ENCODE measurements at places on chromosomes 3 and 15. TPM values are rescaled to one million over a fixed set of nuclear protein-coding genes. Genes with fewer than 3 reads are reported as not detected.

ACTRT3 gene
- total RNA-seq, result 3.1 TPM

LRRC31 gene
- total RNA-seq, result not detected

SI gene
- total RNA-seq, result not detected

SLC12A1 gene
- total RNA-seq, result 0.14 TPM

SLC28A1 gene
- total RNA-seq, result 0.20 TPM

CPNE9 gene
- not detected for total RNA-seq

ZNF662 gene
- 0.63 TPM for total RNA-seq

BMF gene
- 98.9 TPM for total RNA-seq

HRG gene
- total RNA-seq, result not detected

GRCh38 chr15:87907676-87908446, 348.7 kb downstream of the NTRK3 start:
- DNase-seq, result no peak
- no peaks in the 10 kb centered on the region for H3K4me1 ChIP-seq
- H3K4me3 ChIP-seq, result no peak overlapping the region
- H3K27me3 ChIP-seq, result peaks cover 39% of the 10 kb centered on the region
- H3K27ac ChIP-seq, result no peak overlapping the region

DNA sequence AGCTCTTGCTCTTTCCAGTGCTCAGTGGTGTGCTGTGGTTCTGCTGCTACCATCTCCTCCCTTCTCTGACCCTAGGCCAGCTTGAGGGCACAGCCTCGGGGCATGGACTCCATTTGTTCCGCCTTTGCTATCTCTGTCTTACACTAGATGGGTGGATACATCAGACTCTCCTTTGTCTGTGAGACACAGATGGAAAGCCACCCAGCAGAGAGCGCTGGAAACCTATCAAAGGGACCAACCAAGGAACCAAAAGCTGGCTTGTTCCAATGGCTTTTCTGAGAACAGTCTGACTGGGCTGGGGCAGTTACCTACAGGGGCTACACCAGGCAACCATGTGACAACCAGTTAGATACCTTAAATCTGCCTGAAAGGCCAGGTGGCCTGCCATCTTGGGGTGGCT, 63.8 kb downstream of the NPTN start:
- H3K27me3 ChIP-seq, result no peaks in the 10 kb centered on the region
- H3K4me3 ChIP-seq, result no peak overlapping the region
- H3K4me1 ChIP-seq, result no peaks in the 10 kb centered on the region
- DNase-seq, result no peak
- H3K36me3 ChIP-seq, result peaks cover 33% of the 10 kb centered on the region
- H3K27ac ChIP-seq, result no peak overlapping the region

- H3K27me3 ChIP-seq, result peaks cover 88% of the 10 kb centered on the region
- no peak overlapping the region for H3K27ac ChIP-seq
- H3K4me1 ChIP-seq, result peaks cover 8% of the 10 kb centered on the region
- H3K36me3 ChIP-seq, result no peaks in the 10 kb centered on the region
- no peak for DNase-seq
- H3K4me3 ChIP-seq, result no peak overlapping the region
These were observed 74.1 kb downstream of the NR2F2 start for GRCh38 chr15:96404560-96404959.

- H3K4me1 ChIP-seq, result peaks cover 3% of the 10 kb centered on the region
- no peak overlapping the region for H3K4me3 ChIP-seq
- no peak overlapping the region for H3K27ac ChIP-seq
- H3K27me3 ChIP-seq, result peaks cover 19% of the 10 kb centered on the region
- no peaks in the 10 kb centered on the region for H3K36me3 ChIP-seq
- no peak for DNase-seq
These were observed 460.3 kb upstream of the PROK2 start for GRCh38 chr3:72245183-72245811.

DNA sequence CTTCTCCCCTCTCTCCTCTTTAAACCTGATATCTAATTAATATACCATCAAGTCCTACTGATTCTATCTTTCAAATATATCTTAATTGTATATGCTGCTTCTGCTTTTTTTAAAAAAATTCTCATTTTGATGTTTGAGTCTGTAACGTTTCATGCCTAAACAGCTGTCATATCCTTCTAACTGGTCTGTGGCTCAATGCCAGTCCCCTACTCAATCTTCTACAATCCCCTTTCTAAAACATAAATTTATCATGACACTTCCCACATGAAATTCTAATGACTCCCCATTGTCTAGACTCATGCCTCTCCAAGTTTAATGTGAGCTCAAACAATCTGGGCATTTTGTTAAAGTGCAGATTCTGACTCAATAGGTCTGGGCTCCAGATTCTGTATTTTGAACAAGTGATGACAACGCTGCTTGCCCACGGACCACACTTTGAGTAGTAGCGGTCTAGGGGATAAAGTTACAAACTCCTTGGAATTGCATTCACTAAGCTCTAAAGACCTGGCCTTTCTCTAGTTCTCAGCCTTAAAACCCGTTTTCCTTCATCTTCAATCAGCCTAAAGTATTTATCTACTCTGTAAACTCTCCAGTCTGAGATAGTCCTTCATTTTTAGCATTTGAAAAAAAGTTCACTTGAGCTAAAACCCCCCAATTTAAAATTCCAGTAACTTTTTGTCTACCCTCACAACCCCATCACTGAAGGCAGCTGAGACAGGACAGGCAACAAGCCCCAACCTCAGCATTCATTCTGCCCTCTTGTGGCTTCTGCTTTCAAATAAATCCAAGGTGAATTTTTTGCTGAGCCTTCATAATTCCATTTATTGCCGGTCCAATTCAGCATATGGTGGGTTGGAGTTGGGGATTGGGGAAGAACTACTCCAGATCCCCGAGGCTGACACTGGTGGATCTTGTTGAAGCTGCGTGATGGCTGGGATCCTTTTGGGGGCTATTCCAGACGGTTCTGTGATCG, 88.1 kb upstream of the THRB start:
- peaks cover 37% of the 10 kb centered on the region for H3K27me3 ChIP-seq
- H3K4me1 ChIP-seq, result peaks cover 20% of the 10 kb centered on the region
- H3K36me3 ChIP-seq, result no peaks in the 10 kb centered on the region
- H3K27ac ChIP-seq, result no peak overlapping the region
- H3K4me3 ChIP-seq, result no peak overlapping the region
- no peak for DNase-seq

GRCh38 chr15:66071160-66071920, 182.2 kb downstream of the MEGF11 start:
- peaks cover 4% of the 10 kb centered on the region for H3K27me3 ChIP-seq
- DNase-seq, result no peak
- no peak overlapping the region for H3K4me3 ChIP-seq
- H3K36me3 ChIP-seq, result no peaks in the 10 kb centered on the region
- H3K27ac ChIP-seq, result no peak overlapping the region

DNA sequence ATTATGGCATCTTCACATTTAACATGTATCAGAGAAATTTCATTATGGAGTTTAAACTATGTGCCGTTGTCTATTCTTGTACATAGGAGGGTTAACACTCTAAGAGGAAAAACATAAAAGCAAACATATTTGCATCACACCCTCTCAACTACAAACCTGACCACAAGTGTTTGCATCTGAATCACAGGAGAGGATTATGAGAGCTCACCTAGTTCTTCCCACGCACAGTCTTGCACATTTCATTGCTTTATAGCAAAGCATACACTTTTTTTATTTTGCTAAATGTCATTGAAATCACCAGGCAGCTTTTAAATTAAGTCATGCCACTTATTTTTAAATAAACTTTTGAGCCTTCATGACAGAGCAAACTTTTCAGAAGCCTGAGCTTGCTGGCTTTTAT, 12.5 kb downstream of the TRAT1 start:
- H3K4me1 ChIP-seq, result no peaks in the 10 kb centered on the region
- H3K27ac ChIP-seq, result no peak overlapping the region
- no peaks in the 10 kb centered on the region for H3K36me3 ChIP-seq

- H3K36me3 ChIP-seq, result no peaks in the 10 kb centered on the region
- no peak overlapping the region for H3K4me3 ChIP-seq
- H3K27me3 ChIP-seq, result peaks cover 51% of the 10 kb centered on the region
- no peak for DNase-seq
These were observed 65.2 kb downstream of the TPRA1 start for GRCh38 chr3:127525373-127525772.

GRCh38 chr3:123078101-123078500, 11.3 kb downstream of the PDIA5 start:
- H3K4me3 ChIP-seq, result no peak overlapping the region
- no peaks in the 10 kb centered on the region for H3K36me3 ChIP-seq
- no peak for DNase-seq
- H3K27me3 ChIP-seq, result no peaks in the 10 kb centered on the region
- H3K27ac ChIP-seq, result no peak overlapping the region
- H3K4me1 ChIP-seq, result peaks cover 13% of the 10 kb centered on the region
